ENCODE measurements at places on chromosomes 1 and 21. TPM values are rescaled to one million over a fixed set of nuclear protein-coding genes. Genes with fewer than 3 reads are reported as not detected.
A peak's percentile ranks its signal among the peaks of the same experiment; 100 is the strongest.

GRCh38 chr21:17679002-17679600 lies 66.4 kb upstream of the BTG3 start:
- no peak for DNase-seq

DNA sequence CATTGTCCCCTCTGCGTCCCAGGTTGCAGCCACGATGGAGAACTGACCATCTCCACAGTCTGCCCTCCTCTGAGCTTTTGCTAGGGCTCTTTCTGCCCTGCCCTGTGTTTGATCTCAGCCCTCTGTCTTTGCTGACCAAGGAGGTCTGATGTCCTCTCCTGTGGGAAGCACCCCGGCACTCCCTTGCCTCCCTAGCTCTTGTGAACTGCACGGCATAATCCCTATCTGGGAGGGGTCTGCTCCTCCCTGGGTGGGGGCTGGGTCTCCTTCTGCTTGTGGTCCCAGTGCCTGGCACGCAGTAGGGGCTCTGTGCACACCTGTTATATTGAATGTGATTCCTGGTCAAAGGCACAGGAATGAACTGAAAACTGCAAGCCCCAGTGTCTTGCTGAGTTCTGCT lies 2.4 kb downstream of the DRAXIN start:
- no peak for DNase-seq

DNA sequence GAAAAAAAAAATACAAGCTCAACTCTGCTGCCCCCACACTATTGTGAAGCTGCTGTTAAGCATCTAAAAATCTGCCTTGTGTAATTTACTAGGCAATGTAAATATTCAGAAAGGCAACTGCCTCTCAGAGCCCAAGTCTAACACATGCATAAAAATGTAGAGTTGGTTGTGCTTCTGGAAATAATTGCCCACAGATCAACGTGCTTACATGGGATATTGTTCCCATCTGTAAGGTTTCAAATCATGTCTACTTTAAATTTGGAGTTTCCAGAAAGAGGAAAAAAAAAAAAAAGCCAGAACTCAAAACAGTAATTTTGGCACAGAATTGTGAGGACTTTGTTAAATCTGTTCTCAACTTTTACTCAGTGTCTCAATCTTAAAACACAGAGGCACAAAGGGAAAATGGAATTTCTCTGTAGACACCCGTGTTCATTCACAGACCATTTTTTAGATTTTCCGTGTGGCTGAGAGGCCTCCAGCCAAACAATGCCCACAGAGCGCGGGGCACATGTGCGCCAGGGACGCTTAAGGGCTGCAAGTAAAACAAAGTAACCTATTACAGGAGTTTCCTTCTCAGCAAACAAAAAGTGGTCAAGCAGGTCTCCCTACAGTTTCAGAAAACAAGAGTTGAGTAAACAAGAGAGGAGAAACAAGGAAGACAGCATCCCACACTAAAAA lies 115.5 kb downstream of the RERE start:
- no peak for DNase-seq

DNA sequence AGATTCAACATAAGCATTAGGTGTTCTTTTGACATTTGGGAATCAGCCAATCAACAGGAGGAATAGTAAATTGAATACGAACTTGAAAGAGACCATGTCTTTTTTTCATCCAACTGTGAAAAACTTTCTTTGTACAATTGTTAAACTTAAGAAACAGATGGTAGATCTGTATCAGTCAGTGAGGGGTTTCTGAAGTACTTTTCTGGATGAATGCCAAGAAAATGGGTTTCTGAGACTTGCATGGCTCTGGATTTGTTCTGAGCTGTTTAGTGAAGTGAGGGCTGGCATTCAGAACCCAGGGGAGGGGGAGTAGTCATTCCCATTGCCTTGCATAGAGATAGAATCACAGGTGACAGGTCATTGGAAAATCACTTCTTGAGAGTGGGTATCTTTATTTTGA lies 37.4 kb downstream of the PTPRC start:
- no peak for DNase-seq

DNA sequence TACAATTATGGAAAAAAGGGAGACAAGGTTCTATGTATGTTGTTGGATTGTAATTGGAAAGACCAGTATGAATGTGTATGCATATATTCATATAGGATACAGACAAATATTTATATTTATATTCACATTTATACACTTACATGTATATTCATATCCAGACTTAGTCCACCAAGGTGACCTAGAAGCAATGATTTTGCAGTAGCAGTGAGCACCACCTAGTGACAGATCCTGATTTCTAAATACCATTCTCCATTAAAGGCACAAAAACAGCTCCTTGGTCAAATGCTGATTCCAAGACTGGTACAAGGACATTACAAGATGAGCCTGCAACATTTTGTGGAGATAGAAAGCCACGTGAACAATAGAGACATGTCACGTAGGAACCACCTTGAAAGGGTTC lies 153.4 kb downstream of the SDCCAG8 start:
- DNase-seq, result no peak

DNA sequence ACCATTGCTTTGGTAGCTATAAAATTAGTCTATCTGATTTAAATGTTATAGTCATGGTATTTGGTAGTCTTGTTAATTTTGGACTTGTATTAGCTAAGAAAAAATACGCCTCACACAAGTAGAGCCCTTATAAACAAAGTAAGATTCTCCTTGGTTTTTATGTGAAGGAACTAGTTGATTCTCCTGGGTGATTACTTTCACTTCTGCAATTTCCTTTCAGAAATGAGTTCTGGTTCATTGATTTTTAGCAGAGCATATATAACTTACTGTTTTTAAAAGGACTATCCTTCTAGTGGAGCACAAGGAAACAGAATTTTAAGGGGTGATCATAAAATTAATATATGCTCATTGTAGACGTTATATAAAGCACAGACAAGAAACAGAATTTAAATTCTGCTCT lies 120.1 kb downstream of the BACH1 start:
- DNase-seq, result no peak

The HNRNPCL2 gene
- not detected for total RNA-seq

DNA sequence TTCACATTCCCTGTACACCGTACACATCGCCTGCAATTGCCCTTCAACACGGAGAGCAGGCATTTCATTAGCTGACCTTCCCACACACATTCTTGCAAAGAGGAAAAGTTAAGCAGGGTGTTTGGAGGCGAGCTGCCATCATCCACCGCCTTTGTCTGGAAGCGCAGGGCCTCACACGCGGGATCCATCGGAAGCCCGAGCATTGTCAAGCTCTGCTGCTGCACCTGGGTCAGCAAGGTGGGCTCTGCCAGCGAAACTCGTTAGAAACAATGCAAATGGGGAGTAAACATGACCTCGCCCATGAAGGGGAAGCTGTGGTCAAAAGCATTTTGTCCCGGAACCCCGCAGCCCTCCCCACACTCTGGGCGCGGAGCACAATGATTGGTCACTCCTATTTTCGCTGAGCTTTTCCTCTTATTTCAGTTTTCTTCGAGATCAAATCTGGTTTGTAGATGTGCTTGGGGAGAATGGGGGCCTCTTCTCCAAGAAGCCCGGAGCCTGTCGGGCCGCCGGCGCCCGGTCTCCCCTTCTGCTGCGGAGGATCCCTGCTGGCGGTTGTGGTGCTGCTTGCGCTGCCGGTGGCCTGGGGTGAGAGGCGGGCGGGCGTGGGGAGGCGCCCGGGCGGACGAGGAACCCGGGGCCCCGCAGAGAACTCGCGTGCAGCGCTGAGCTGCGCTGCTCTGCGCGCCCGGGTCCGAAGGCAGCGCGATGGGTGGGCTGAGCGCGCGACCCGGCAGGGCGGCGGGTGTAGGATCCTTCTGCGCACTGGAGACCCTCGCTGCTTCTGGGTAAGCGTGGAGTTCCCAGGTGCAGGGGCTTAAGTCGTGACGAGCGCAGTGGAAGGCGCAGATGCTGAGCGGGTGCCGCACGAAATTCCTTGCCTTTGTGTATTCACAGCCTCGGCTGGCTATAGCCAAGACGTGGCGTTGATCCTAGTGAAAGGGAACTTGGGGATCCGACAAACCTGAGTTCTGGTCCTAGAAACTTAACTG lies at the start of gene CR1:
Gene CR1, plus strand, starts transcription at position 357 of the 992 bp plus-strand sequence. Its CDS starts 111 bp downstream, at position 468.
- DNase-seq, result peak; percentile 12

The HOOK1 gene
- total RNA-seq, result 13.8 TPM

GRCh38 chr1:234175363-234175762 lies 197.9 kb upstream of the COA6 start:
- DNase-seq, result no peak

DNA sequence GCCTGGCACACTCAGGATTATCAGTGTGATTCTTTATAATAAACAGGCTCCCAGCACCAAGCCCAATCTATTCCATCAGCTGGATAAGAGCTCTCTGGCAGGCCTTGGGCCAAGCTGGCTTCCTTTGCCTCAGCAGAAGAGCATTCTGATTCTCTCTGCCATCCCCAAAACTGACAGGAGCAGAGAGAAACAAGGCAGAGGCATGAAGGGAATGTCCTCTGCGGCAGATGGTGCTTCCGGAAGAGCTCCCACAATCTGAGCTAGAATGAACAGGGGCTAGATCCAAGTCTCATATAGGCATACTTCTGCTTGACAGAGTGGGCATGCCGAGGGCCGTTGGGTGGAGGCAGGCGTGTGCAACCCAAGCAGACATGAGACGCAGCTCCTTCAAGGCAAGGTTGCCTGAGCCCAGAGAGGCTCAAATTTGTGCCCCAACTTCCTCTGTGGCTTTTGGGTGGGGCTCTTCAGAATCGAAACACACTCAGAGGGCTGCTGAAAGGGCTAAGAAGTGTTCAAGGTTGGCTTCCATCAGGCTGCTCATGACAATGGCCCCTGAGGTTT lies 4.0 kb downstream of the CAPN2 start:
- peak; percentile 40 for DNase-seq

GRCh38 chr1:77948841-77949424 lies 29.9 kb downstream of the FUBP1 start:
- DNase-seq, result no peak

DNA sequence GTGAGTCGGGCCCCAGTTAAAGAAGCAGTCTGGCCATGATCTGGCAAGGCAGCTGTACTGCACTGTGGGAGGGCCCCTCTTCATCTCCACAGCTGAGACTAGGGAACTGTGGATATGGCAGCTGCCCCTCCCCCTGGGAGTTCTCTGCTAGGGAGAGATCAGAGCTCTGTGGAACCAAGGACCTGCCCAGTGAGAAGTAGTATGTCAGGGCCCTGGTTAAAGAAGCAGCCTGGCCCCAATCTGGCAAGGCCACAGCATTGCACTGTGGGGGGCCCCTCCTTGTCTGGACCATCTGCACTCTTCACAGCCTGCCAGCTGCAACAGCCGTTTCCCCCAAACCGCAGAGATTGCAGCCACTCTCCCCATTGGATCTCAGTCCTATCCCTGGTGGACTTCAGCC lies 208.5 kb downstream of the DNAH14 start:
- DNase-seq, result no peak

GRCh38 chr1:166705376-166706289 lies 133.6 kb upstream of the POGK start:
- DNase-seq, result no peak

DNA sequence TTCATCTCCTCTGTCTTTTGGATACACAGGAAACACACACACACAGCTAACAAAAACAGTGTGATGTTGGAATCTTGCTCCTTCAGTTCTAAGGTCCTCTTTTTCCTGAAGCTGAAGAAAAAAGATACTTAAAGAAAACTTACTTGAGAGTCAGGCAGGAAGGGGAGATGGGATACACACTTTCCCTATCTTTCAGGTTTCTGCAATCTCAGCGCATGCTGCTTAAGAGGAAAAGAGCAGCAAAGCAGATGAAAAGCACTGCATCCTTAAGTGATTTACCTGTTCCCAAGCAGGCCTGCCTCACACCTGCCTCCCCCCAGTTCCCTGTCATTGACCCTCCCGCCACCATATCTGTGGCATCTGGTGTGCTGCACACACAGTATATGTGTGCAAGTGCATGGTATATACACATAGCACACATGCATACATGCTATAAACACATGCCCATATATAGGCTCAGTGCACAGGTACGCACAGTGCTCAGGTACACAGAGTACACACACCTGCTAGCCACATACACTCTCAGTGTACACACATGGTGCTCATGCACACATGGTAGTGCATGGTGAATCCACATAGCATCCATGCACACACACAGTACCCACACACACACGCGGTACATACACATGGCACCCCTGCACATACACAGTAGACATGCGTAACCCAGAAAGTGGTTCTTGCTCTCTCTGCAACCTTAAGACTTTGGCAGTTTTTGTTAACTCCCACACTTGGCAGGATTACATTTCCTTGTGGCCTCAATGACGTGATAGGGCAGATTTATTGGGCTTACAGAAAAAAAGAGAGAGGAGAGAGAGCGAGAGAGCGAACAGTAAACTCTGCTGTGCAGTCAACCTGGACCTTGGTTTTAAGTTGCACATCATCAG lies 166.9 kb downstream of the TOMM20 start:
- DNase-seq, result no peak

The TMEM125 gene
- not detected for total RNA-seq

GRCh38 chr21:34362670-34363069 lies 1.1 kb upstream of the KCNE2 start:
- DNase-seq, result no peak

DNA sequence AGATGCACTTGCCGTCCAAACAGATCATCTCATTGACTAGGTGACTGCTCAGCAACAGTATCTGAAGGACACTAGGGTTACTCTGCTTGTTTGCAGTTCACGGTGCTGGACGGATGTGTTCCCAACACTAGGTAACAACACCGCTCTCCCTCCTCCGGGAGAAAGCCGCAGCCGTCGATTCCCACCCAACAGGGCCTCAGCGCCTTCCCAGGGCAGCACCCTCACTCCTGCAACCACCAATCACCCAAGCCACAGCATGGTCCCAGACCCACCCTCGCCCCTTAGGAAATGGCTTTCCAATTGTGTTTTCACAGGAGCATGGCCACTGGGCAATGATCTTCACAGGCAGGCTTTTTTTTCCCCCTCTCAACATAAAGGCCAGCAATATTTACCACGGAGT lies 779 bp downstream of the TLR5 start:
- no peak for DNase-seq

The S100A7A gene
- not detected for total RNA-seq

DNA sequence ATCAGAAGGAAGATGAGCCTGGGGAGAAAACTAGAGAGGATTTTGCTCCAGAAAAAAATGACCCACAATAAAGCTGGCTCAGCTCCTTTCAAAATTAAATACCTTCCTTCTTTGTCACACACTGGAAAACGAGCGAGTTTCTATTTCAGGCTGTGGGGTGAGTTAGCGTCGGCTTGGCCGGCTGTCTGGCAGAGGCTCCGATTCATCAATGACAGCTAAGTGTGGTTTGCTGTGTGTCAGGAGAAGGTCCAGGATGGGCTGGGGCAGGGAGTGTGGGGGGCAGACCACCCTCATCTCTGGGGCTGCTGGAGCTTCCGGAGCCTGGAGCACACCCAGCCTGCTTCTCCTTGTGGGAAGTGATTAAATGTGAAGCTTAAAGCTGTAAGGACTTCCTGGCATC lies 120.2 kb downstream of the ETS2 start:
- no peak for DNase-seq

DNA sequence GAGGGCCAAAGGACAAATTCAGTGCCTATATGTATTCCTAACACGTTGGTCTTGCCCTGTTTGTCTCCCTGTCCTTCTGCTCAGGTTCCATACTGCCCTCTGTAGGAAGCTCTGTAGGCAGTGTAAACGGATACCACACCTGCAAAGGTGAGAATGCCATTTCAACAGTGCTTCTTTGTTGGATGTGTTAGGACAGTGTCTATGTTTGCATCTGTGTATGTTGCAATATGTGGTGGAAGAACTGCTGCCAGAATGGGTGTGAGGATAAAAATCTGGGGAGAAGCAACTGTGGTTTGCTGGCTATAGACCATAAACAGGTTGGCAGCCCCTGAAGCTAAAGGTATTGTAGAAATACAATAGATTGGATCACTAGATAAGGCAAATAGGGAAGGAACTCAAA lies 113.1 kb upstream of the BMP8A start:
- DNase-seq, result no peak

GRCh38 chr1:178530037-178530402 lies 17.1 kb downstream of the TEX35 start:
- DNase-seq, result no peak

Measured in T-helper 17 cell (primary cell).